ENCODE measurements at places on chromosomes 7 and 10.

DNA sequence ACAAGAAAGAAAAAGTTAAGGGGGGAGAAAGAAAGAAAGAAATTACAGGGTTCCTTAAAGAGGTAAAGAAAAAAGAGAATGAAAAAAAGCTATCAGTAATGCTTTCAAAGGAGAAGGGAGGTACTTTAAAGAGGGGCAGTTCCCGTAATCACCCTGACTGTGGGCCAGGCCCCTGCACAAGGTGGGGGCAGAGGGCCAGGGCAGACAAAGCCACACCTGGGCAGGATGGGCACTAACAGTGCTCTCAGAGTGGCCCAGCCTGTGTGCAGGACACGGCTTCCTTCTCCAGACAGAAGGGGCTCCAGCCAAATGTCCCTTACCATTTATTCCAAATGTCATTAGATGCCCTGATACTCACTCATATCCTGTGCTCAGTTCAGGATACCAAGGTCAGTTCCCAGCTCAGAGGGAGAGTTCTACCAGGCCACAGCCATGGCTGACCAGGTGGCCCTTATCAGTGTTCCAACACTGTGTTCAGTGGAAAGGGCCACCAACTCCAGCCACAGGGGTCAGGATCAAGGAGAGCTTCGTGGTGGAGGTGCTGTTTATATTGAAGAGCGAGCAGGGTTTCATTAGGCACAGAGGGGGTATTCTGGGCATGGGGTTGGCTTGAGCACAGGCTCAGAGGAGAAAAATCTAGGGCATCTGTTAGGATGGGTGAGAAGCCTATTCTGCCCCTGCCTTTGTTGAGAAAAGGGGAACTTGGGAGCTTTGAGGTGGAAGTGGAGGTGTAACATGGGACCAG is 29.9 kb downstream of the DPCD start:
- DNase-seq = no peak

DNA sequence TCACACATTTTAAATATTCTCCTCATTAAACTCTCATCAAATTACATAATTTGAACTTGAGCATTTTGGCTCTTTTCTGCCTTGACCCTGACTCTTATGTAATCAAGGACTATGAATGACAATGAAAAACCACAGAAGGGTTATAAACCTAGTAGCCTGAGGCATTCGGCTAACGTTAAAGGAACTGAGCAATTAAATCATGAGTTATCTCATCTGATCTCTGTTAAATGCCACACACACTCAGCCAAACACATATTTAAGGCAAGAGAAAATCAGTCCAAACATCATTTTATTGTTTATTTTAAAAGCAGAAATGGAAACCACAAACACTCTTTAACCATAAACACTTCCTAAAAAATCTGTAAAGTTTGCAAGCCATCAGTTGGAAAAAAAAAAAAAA is 204.3 kb downstream of the DGKI start:
- no peak for DNase-seq

- no peak for DNase-seq
Observed at GRCh38 chr10:107473225-107473624, 308.7 kb upstream of the SORCS1 start.

GRCh38 chr7:45993621-45994020 is 72.5 kb upstream of the IGFBP3 start:
- no peak for DNase-seq

Data from sciatic nerve (tissue), 2 donors.